NCI-H526 treated with DMSO at 0.1 percent for 48 hours (cell line): ENCODE measurements at places on chromosomes 6 and 20.

DNA sequence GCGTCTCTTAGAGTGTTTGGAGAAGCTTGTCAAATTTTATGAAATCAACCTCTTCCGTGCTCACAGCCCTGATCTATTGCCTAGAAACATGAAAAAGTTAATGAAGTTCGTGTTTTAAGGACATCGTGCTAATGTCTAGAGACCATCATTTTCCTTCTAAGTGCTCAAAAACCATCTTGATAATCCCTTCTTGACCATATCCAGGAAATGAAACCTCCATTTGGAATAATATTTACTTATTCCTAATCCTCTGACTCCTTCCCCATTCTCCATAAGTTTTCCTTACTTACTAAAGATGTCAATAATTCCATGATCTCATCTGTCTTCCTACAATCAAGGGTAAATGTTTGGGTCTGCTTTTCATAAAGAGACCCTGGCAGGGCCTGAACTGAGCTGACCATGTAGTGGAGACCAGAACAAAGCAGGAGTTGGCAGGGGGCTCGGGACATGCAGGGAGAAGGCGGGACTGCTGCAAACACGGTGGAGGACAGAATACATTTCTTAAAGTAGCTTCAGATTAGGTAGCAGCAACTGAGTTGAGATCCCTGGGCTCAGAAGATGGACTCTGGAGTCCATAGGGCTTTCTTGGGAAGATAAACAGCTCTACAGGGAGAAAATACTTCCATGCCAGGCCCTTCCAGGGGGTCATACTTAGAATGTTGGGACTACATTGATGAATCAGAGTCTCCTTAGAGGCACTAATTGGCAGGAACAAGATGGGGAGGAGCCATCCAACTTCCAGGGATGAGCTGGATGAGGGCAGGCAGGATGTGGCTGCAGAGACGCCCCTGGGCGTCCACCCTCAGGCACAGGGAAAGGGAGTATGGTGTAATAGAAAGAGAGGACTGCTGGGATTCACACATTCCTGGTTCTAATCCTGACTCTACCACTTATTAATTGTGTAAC is 100.7 kb downstream of the RIN2 start:
- DNase-seq: no peak

DNA sequence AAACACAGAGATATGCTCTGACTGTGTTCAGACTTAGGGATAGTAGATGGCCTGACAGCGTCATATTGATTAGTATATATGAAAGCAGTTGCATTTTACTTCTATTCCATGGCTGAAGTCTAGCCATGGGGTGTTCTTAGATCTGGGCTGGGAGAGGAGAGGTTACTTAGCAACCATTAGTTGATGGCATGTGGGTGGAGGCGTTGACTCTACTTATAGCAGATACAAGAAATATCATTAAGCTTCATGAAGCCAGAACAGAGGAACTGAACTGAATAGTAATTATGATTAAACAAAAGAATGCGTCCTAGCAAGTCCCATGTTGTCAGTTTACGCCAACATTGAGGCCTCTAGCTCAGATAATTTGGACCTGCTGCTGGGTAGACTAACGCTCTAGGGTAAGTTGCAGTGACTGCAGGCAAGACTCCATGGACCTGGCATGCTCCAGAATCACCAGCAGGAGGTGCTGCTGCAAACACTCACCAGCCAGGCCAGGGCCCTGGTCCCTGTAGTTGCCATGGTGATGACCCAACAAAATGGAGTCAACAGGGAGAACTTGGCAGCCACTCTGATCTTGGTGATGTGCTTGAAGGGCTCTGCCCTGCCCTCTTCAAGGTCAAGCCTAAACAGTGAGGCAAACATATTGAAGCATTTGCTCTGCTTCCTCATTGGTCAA is 477.3 kb downstream of the PREX1 start:
- no peak for DNase-seq

DNA sequence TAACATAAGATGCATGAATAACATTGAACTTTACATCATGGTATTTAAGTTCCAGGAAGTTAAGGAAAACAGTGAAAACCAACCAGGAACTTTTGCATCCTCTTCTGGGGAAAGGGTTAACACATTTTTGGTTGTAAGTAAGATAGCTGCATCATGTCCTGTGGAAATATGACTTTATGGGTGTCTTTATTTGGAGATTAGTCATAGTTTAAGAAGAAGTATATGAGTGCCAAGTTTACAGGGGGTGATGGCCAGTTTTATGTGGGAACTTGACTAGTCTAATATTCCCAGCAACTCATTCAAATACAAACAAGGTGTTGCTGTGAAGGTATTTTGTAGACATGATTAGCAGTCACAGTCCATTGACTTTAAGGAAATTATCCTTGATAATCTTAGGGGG is 78.0 kb downstream of the PDE10A start:
- DNase-seq: no peak

DNA sequence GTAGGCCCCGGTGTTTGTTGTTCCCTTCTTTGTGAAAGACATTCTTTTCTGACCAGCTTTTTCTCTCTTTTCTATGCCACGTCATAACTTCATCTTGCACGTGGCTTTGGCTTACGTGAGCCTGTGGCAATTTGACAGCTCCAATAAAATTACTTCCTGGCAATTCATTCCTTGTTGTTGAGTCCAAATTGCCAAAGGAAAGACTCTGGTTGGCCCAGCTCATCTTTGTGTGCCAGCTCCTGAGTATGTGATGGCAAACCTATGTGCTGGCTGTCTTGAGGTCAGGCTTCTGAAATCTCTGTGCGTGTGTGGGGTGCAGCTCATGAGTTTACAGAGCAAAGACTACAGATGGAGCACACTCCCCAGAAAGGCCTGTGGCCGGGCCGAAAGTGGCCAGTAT is 272.5 kb upstream of the SGK1 start:
- no peak for DNase-seq

GRCh38 chr20:25586877-25587276 is 1.5 kb upstream of the NINL start:
- no peak for DNase-seq

DNA sequence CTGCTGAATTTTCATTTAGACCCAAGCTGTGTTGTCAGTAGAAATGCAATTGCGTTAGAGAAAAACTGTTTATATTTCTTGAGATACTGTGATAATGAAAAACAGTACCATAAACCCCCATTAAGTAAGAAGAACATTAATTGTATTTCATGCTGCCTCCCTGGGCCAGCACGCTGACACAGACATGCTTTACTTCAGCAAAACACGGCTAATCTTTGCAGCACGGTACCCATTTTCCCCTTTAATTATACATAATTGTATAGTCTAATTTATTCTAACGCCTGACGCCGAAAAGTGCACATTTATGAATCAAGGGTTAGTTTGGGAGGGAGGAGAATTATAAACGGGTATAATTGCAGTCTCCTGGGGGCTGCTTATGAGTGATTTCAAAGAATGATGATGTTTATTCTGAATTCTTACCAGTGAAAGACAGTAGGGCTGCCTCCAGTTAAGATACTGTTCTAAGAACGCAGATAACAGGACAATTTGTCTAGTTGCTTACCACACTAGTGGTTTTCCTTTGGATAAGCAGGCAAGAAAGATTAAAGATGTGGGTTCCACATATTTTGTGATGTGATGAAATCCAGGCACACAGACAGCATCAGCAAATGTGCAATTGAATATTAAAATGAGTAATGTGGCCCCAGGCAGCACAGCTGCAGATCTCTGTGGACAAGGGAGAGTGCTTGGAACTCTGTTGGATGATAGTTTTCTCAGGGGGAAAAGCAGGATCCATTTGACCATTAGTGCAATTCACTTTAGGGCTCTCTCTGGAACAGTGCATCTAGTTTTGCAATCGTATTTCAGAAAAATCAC is 4.7 kb upstream of the SULF2 start:
- peak; percentile 13 for DNase-seq

DNA sequence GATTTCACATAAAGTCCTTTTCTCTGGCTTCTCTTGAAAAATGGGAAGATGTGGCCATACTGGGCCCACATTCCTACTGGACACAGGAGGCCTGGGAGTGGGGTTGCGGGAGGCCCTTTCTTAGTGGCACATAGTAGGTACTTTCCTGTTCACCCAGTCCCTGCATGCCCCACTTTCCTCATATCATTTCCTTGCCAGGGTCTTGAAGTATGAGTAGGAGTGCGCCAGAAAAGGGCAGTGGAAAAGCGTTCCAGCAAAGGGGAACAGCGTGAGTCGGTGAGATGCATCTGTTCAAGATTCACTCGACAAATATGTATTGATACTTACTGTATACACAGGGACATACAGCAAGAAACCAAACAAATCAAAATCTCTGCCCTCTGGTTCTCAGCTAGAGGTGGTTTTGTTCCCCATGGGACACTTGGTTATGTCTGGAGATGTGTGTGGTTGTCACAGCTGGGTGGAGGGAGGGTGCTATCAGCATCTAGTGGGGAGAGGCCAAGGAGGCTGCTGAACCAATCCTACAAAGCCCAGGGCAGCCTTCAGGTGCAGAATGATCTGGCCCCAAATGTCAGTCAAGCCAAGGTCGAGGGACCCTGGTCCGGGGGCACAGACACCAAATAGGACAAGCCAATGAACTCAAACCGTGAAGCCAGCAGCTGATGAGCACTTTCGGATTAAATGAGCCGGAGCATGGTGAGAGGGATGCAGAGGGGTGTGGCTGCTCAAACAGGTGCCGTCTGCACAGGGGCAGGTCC is 151.4 kb downstream of the CEBPB start:
- no peak for DNase-seq

DNA sequence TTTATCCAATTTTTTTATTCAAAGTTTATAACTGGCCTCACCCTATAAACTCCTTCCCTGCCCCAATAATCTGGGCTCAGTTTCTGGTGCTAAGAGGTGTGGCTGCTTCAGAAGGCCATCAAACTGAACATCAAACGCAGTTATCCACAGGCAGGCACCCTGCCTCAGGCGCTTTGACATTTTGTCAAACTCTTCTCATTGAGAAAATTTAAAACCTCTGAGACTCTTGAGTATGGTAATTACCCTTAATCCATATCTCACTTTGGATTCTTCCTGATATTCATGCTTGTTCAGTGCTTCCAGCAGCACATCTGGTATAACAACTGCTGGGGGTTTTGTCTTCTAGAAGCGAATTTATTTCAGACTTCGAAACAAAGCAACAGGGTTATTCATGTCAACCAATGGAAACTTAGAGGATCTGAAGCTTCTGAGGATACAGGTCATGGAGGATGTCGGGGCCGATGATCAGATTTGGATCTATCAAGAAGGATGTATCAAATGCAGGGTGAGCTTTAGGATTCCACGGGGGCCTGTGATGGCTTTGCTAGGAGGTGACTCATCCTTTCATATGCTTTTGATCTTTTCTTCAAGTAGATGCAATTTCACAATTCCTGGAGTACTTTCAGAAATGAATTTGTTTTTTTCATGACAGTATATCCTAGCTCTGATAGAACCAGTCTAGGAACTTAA is 68.2 kb downstream of the RTN4IP1 start:
- DNase-seq: no peak

DNA sequence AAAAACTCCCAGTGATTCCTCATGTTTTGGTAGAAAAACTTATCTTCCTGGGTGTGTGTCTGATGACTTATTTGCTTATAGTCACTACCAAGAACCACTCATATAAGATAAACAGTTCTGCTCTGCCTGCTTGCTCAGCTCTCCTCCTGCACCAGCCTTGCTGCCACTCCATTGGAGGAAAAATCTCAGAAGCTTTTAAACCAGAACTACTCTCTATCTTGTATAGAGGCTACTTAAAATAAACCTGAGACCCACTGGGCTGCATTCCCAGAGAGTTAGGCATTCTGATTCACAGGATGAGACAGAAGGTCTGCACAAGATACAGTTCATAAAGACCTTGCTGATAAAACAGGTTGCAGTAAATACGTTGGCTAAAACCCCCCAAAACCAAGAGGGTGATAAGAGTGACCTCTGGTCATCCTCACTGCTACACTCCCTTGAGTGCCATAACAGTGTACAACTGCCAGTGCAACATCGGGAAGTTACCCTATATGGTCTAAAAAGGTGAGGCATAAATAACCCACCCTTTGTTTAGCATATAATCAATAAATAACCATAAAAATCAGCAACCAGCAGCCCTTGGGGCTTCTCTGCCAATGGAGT is 728.3 kb downstream of the EPHA7 start:
- DNase-seq: no peak

GRCh38 chr6:7954477-7955200 is 44.1 kb upstream of the TXNDC5 start:
- DNase-seq: no peak
